ENCODE measurements at places on chromosomes 2 and 18. TPM values are rescaled to one million over a fixed set of nuclear protein-coding genes. Genes with fewer than 3 reads are reported as not detected.
A peak's percentile ranks its signal among the peaks of the same experiment; 100 is the strongest.

DNA sequence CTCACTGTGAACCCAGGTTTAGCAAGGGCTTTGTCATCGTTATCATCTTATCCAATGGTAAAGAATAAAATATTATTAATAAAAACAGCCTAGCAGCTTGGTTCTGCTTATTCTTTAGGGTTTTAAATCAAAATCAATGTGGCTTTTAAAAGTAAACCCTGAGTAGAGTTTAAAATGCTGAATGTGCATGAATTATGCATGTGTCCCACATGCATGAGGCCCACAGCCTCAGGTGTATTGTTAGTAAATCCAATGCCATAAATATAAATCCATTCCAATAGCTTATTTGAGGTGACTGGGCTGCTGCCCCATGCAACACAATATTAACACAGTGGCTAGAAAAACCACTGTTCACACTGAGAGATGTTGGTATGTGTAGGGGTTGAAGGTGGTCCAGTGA, 254.1 kb downstream of the HNMT start:
- no peak for DNase-seq

- no peak for DNase-seq
Observed at GRCh38 chr2:37267685-37268084, 36.2 kb downstream of the NDUFAF7 start.

DNA sequence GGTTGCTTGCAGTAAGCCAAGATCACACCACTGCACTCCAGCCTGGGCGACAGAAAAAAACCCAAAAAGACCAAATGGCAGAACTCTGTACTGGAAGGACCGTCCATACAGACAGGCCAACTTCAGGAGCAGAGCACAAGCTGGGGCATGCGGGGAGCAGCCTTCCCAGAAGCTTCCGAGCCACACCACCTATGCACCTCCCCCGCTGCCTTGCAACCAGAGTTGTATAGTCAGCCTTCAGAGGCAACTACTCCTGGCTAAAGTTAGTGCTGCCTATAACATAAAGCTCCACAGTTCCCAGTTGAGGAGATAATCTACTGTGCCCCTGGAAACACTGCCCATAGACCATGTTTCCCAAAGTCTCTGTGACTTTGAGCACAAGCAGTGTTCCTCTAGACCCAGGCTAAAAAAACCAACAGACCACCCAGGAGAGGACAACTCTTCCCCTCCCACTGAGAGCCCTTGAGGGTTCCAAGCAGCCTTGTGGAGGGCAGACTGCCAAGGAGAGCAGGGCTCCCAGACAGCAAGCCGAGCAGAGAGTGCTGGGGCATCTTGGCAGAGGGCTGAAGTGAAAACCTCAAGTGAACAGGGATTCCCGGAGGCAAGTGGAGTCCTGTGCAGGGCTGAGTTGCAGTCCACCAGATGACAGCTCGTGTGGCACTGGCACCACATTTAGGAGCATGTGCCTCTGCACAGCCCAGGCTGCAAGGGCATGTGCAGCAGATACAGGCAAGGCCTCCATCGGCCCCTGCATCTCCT, 6.8 kb downstream of the SFT2D3 start:
- no peak for DNase-seq

DNA sequence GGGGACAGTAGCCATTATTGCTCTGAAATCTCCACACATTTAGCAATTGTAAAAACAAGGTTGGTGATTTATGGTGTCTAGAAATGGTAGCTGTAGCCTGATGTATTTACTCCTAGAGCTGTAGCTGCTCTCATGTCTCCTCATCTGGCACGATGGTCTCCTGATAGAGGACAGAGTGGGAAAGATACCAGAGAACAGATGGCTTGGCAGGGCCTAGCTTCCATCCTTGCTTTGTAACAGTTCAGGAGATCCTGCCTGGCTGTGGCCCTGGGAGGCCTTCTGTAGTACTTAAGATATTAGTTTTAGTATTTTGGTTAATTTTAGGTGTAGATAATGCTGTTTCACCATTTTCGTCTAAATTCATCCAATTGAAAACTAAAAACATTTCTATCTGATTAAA, 6.7 kb downstream of the ATG16L1 start:
- no peak for DNase-seq

- no peak for DNase-seq
Observed at GRCh38 chr2:8571301-8571791, 110.5 kb upstream of the ID2 start.

DNA sequence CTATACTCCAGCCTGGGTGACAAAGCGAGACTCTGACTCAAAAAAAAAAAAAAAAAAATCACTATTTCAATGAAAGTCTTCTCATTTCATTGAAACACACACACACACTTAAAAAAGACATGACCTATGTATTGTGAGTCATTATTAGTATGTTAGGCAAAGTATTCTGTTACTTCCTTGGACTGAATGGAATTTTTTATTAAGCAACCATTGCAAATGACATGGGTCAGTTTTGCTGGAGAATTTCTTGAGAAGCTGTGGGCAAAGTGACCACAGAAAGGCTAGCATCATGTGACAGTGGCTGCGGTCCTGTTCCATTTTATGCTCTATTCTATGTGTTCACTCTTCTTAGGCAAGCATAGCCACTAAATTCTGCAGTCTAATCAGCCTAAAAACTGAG, 695.7 kb downstream of the TDRD15 start:
- DNase-seq, result no peak

DNA sequence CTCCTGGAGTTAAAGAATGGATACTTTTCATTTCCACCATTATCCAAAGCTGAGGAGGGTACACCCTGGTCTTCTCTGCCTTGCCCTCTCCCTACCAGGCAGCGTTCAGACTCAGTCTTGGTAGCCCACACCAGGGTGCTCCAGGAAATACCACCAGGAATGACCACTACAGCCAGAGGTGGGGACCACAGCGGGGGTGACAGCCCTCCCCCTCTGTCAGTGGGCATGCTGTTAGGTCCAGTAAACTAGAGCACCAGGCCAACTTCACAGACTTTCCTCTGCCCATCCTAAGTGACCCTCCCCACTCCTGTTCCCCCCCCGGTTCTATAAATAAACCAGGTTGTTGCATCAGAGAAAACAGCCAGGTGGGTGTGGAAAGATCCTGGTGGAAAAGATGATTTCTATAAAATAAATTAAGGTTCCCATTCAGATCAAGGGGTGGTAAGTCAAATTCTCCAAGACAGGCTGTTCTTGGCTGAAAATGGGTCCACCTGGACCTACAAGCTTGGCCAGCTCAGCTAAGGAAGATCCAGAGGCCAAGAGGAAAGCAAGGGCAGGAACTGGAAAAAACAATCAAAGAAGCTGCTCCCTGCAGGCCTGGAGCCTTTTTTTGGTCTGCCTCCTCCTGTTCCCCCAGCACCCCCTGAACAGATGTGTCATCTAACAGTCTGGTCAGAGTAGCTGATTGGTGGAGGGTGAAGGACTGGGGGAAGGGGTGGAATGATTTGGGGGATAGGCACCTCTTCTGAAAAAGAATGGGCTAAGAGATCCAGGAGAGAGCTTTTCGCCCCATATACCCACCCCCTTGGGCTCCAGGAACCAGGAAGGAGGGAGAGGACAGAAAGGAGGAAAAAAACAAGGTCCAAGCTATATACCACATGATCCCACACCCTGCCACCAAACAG, 2.3 kb downstream of the RAB11FIP5 start:
- DNase-seq, result no peak

- no peak for DNase-seq
Observed at GRCh38 chr2:16152928-16153753, 212.8 kb downstream of the MYCN start.

GRCh38 chr18:56269958-56270357, 368.4 kb downstream of the TXNL1 start:
- DNase-seq, result no peak

GRCh38 chr18:11960743-11961380, 20.4 kb upstream of the IMPA2 start:
- DNase-seq, result no peak

- DNase-seq, result peak; percentile 52
Observed at GRCh38 chr2:134207589-134208209, 46.2 kb upstream of the MGAT5 start.

The EMX1 gene
- total RNA-seq, result not detected

The KLHL29 gene
- total RNA-seq, result 0.87 TPM

The MSTN gene
- 0.12 TPM for total RNA-seq

The SNED1 gene
- total RNA-seq, result 12.7 TPM

The HDAC4 gene
- total RNA-seq, result 25.7 TPM

The SPATA3 gene
- total RNA-seq, result not detected
